ENCODE measurements at places on chromosomes 2 and 18.

- DNase-seq = no peak
Observed at GRCh38 chr18:28439870-28440269, 262.9 kb upstream of the CDH2 start.

GRCh38 chr2:233740870-233741269 lies 12.0 kb downstream of the UGT1A3 start:
- no peak for DNase-seq

GRCh38 chr2:68643011-68643873 lies at the start of gene PROKR1:
PROKR1 (plus strand) TSS chr2:68643579; CDS start chr2:68645822, 2,243 bp downstream.
- peak; percentile 4 for DNase-seq

GRCh38 chr18:41043876-41044275 lies 911.2 kb upstream of the PIK3C3 start:
- no peak for DNase-seq

- no peak for DNase-seq
Observed at GRCh38 chr2:121722479-121722878, 14.2 kb downstream of the NIFK start.

All from stimulated activated naive CD4-positive, alpha-beta T cell treated with Interleukin-2 at 50 U/mL for 16 hours (primary cell).